ENCODE measurements at places on chromosomes 16 and 17.

- DNase-seq, result no peak
These were observed 7.3 kb downstream of the FLII start for GRCh38 chr17:18251204-18251603.

DNA sequence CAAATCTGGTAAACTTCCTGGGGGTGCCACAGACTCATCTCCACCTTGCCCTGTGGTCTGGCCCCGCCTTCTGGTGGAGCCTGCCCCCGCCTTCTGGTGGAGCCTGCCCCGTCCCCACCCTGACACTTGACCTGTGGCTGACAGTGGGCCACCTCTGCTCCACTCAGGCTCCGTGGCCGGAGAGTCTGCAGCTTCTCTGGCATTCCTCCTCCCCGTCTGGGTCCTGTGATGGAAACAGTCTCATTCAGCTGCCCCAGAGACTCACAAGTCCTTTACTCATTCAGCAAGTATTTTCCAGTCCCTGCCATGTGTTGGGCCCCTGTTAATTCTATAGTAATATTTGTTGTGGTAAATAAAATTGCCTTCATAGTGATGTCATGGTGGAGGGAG, 21.0 kb upstream of the G6PC1 start:
- DNase-seq, result no peak

GRCh38 chr17:57874434-57875289, 24.8 kb upstream of the MRPS23 start:
- DNase-seq, result peak; percentile 89

DNA sequence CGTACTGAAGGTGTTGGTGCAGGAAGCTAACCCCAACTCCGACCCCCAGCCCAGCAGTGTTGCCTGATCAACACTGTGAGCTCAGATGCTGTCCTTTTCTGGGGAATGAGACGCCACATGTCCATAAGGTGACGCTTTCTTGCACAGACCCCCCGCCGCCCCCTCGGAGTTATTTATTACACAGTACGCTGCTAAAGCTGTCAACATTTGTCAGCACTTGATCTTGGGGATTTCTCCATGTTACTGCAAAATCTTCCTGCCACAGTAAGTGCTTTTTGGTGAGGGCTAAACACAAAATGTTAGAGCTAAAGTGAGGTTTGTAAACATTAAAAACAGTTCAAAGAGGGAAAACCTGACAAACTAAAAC, 15.9 kb downstream of the CMTM3 start:
- DNase-seq, result no peak

- no peak for DNase-seq
These were observed 99.9 kb downstream of the CDK5R1 start for GRCh38 chr17:32586666-32587065.

GRCh38 chr17:51590071-51590656, 329.8 kb downstream of the UTP18 start:
- DNase-seq, result no peak

- DNase-seq, result no peak
These were observed 159.2 kb upstream of the CDH5 start for GRCh38 chr16:66207139-66207882.

- no peak for DNase-seq
These were observed 4.9 kb upstream of the UBALD2 start for GRCh38 chr17:76260220-76260619.

- no peak for DNase-seq
These were observed 188.9 kb upstream of the KIF2B start for GRCh38 chr17:53633856-53634255.

DNA sequence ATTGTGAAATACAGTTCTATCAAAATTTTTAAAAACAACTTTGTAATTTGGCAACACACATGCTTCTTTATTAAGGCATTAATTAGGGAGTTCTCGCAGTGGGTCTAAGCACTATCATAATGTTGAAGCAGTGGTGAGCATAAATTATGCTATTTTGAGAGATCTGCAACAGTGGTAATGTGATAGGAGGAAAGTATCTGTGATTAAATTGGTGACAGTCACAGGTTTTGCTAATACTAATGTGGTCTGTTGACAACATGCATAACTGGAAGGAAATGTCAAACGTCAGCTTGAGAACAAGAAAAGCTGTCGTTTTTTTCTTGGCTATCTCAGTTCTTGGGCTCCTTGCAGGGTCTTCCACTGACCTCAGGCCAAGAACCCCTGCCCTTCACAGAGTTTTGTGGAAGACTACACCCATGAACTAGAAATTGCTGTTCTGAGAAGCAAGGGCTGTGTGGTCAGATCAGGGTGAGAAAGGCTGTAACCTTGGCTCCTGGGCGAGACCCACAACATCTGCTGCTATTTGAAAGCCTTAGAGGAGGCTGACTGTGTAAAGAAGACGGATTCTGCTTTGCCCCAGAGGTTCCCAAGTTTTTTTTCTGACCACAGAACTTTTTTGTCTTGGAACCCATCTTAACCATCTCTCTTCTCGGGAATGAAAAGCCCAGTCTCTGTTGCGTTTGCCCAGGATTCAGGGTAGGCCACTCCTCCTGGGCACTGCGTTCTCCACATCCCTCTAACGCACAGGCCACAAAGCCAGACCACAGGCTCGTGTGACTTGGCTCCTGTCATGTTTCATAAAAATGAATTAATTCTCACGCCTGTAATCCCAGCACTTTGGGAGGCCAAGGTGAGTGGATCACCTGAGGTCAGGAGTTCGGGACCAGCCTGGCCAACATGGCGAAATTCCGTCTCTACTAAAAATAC, 13.9 kb downstream of the ATP2A1 start:
- DNase-seq, result no peak

GRCh38 chr16:80819988-80820387, 15.6 kb upstream of the CDYL2 start:
- no peak for DNase-seq

DNA sequence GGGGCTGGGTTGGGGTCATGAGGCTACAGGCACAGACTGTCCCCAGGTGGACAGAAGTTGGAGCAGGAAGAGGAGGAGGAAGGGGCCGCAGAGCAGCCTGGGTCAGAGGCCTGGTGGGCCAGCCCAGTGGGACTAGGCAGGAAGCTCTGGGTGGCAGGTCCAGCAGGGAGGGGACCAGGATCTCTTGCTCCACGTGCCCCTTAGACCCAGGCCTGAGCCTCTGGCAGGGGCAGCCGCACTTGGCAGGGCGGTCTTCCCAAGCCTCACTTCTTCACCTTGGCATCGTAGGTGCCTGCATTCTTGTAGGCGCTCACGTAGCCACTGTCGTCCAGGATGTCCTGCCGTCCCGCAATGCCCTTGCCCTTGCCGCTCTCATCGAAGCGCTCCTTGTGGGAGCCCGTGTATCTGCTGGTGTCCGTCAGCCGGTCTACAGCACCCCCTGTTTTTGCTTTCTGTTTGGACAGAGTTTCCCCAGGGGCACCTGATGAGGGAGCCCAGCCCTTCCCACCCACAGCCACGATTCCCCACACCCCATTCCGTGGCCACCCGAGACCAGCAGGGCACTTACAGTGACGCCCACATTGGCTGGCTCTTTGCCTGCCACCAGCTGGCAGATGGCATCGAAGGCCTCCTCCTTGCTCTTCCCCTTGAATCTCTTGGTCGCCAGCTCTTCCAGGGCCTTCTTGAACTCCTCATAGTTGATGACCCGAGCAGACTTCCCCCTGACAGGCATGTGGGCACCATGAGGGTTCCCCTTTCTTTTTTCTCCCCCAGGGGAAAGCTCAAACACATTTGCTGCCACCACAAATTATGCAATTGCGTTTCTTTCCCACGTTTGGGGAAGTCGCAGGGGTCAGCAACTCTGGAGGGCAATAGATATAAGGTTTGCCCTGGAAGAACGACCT, 3.1 kb downstream of the TPPP3 start:
- DNase-seq, result no peak
